Activated CD4-positive, alpha-beta T cell treated with anti-CD3 and anti-CD28 coated beads, Interleukin-2, amount 10 ng/mL, durations not matched to agents 24 days and 14 days (primary cell): ENCODE measurements at places on chromosomes 1 and 21. TPM values are rescaled to one million over a fixed set of nuclear protein-coding genes. Genes with fewer than 3 reads are reported as not detected.

DNA sequence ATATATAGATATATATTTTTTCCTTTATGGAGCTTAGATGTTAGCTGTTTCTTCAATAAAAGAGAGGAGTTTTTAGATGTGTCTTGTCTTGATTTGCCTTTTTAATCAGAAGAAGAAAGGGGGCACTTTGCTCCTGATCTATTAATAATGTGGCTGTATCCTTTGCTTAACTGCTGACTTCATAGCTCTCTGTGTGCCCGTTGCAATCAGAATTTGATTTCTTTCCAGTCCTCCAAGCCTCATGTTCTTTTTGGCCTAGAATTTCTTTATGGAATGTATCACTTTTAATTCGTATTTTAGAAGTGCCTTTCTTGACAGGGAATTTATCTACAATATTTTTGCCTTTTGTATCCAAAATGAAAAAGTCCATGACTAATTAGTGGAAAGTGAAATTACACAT lies 85.3 kb downstream of the C1orf21 start:
- H3K36me3 ChIP-seq = no peaks in the 10 kb centered on the region
- no peak overlapping the region for H3K27ac ChIP-seq
- peaks cover 5% of the 10 kb centered on the region for H3K27me3 ChIP-seq
- DNase-seq = no peak

GRCh38 chr1:106292130-106292529 lies 764.3 kb upstream of the PRMT6 start:
- no peak for DNase-seq
- no peaks in the 10 kb centered on the region for H3K36me3 ChIP-seq
- H3K4me1 ChIP-seq = no peaks in the 10 kb centered on the region
- H3K27ac ChIP-seq = no peak overlapping the region

DNA sequence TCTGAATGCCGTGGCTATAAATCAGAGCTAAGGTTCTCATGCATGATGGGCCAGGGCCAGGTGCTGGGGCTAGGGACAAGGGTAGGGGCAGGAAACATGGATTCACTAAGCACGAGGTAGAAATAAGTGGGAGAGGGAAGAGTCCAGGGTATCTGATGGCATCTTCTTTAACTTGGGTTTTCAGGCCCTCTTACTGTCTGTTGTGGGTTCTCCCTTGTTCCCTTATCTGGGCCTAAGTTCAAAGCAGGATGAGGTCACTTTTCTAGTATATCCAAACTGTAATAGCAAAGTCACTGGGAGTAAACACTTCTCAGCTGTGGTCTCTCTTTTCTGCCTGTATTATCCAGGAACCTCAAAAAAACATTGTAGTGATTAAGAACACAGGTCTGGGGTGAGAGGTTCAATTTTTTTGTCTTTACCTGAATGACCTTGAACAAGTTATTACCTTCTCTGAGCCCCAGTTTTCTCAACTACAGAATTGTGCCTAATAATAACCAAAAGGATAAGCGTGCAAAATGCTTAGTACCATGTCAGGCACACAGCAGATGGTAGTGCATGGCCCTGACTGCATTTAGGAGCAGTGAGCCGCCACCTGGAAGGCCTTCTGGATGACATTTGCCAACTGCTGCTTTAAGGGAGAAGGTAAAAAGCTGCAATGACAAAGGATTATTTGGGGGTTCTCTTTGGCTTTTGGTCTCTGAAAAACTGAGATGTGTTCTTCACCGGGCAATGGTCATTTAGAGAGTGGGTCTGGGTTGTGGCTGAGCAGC lies 53.6 kb upstream of the A3GALT2 start:
- H3K4me1 ChIP-seq = peaks cover 2% of the 10 kb centered on the region
- no peak for DNase-seq
- no peak overlapping the region for H3K27ac ChIP-seq

DNA sequence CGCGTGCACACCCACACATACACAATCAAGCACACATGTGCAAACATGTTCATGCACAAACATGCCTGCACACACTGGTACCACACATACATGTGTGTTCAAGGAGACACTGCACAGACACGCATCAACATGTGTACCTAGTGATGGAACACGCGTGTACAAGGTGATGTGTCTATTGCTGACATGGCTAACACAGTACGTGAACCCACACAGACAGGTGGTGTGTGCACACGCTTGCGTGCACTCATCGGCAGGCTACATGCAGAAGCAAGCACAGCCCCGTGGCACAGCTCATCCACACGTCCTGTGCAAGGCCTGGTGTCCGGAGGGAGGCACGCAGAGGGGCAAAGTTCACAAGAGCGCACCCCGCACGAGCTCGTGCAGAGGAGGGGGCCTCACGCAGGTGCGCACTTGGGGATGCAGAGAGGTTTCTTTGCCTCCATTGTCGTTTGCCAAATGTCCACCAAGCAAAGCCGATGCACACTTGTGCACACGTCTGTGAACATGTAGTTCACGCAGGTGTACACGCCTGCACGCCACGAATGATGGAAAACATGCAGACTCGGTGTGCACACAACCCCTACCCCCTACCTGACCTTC lies 969 bp downstream of the ACAP3 start:
- H3K4me3 ChIP-seq = peak overlapping the region; percentile 88
- H3K27me3 ChIP-seq = no peaks in the 10 kb centered on the region
- H3K4me1 ChIP-seq = peaks cover 18% of the 10 kb centered on the region

GRCh38 chr21:30104241-30104640 lies 62.4 kb downstream of the CLDN17 start:
- H3K27me3 ChIP-seq = no peaks in the 10 kb centered on the region
- H3K4me1 ChIP-seq = no peaks in the 10 kb centered on the region
- H3K27ac ChIP-seq = no peak overlapping the region
- no peak overlapping the region for H3K4me3 ChIP-seq
- no peaks in the 10 kb centered on the region for H3K36me3 ChIP-seq

- no peak for DNase-seq
- no peak overlapping the region for H3K4me3 ChIP-seq
- H3K4me1 ChIP-seq = peaks cover 3% of the 10 kb centered on the region
- H3K27ac ChIP-seq = no peak overlapping the region
- H3K36me3 ChIP-seq = no peaks in the 10 kb centered on the region
Measured at GRCh38 chr1:22552021-22552420, 11.3 kb upstream of the EPHA8 start.

- no peak for DNase-seq
- no peaks in the 10 kb centered on the region for H3K36me3 ChIP-seq
- no peaks in the 10 kb centered on the region for H3K4me1 ChIP-seq
Measured at GRCh38 chr21:26965907-26966581, 844 bp downstream of the ADAMTS5 start.

DNA sequence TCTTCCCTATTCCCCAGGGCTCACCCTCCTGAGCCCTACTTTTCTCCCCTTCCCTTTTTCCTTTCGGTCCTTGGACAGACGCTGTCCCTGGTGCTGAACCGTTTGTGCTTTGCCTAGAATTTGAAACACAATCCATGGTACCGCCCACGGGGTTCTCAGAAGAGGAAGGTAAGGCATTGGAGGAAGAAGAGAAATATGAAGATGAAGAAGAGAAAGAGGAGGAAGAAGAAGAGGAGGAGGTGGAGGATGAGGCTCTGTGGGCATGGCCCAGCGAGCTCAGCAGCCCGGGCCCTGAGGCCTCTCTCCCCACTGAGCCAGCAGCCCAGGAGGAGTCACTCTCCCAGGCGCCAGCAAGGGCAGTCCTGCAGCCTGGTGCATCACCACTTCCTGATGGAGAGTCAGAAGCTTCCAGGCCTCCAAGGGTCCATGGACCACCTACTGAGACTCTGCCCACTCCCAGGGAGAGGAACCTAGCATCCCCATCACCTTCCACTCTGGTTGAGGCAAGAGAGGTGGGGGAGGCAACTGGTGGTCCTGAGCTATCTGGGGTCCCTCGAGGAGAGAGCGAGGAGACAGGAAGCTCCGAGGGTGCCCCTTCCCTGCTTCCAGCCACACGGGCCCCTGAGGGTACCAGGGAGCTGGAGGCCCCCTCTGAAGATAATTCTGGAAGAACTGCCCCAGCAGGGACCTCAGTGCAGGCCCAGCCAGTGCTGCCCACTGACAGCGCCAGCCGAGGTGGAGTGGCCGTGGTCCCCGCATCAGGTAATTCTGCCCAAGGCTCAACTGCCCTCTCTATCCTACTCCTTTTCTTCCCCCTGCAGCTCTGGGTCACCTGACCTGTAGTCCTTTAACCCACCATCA lies 10.4 kb downstream of the BCAN start:
- no peaks in the 10 kb centered on the region for H3K36me3 ChIP-seq
- DNase-seq = peak; percentile 81
- H3K27me3 ChIP-seq = peaks cover 73% of the 10 kb centered on the region
- H3K4me3 ChIP-seq = no peak overlapping the region

GRCh38 chr1:167409183-167409582 lies 109.1 kb downstream of the CD247 start:
- H3K4me1 ChIP-seq = peaks cover 15% of the 10 kb centered on the region
- no peak overlapping the region for H3K27ac ChIP-seq
- peaks cover 35% of the 10 kb centered on the region for H3K36me3 ChIP-seq
- no peak overlapping the region for H3K4me3 ChIP-seq
- H3K27me3 ChIP-seq = no peaks in the 10 kb centered on the region

GRCh38 chr1:63127376-63127775 lies 195.0 kb upstream of the FOXD3 start:
- peaks cover 17% of the 10 kb centered on the region for H3K27me3 ChIP-seq
- H3K36me3 ChIP-seq = no peaks in the 10 kb centered on the region
- H3K27ac ChIP-seq = no peak overlapping the region
- H3K4me3 ChIP-seq = no peak overlapping the region
- no peak for DNase-seq

GRCh38 chr1:22112554-22112953 lies 30.3 kb downstream of the WNT4 start:
- peaks cover 39% of the 10 kb centered on the region for H3K36me3 ChIP-seq
- H3K27me3 ChIP-seq = no peaks in the 10 kb centered on the region
- H3K4me1 ChIP-seq = peaks cover 9% of the 10 kb centered on the region
- peak overlapping the region; percentile 56 for H3K27ac ChIP-seq
- H3K4me3 ChIP-seq = no peak overlapping the region

GRCh38 chr1:69707103-69707502 lies 139.4 kb downstream of the LRRC7 start:
- no peaks in the 10 kb centered on the region for H3K4me1 ChIP-seq
- no peak overlapping the region for H3K4me3 ChIP-seq
- no peaks in the 10 kb centered on the region for H3K27me3 ChIP-seq
- no peaks in the 10 kb centered on the region for H3K36me3 ChIP-seq
- DNase-seq = no peak

- no peak overlapping the region for H3K27ac ChIP-seq
- peaks cover 15% of the 10 kb centered on the region for H3K4me1 ChIP-seq
- H3K27me3 ChIP-seq = no peaks in the 10 kb centered on the region
- H3K36me3 ChIP-seq = peaks cover 55% of the 10 kb centered on the region
- H3K4me3 ChIP-seq = no peak overlapping the region
Measured at GRCh38 chr1:176165573-176165972, 41.5 kb downstream of the COP1 start.

DNA sequence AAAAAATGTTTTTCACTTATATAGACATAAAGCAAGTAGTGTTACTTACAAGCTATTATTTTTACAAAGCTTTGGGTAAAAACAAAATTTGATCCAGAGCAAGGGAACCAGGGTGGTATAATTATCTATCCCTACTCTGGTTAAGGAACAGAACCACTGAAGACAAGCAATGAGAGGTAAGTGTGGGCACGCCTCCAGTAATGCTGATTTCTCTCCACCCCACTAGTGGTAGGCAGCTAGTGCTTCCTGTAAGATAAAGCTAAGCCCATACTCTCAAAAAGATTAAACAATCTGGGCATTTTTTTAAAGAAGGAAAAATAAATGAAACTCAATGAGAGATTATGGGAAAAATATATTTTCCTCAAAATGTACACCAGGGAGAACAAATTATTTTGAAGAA lies 22.1 kb downstream of the TFB2M start:
- H3K27me3 ChIP-seq = no peaks in the 10 kb centered on the region
- DNase-seq = no peak
- no peaks in the 10 kb centered on the region for H3K4me1 ChIP-seq

DNA sequence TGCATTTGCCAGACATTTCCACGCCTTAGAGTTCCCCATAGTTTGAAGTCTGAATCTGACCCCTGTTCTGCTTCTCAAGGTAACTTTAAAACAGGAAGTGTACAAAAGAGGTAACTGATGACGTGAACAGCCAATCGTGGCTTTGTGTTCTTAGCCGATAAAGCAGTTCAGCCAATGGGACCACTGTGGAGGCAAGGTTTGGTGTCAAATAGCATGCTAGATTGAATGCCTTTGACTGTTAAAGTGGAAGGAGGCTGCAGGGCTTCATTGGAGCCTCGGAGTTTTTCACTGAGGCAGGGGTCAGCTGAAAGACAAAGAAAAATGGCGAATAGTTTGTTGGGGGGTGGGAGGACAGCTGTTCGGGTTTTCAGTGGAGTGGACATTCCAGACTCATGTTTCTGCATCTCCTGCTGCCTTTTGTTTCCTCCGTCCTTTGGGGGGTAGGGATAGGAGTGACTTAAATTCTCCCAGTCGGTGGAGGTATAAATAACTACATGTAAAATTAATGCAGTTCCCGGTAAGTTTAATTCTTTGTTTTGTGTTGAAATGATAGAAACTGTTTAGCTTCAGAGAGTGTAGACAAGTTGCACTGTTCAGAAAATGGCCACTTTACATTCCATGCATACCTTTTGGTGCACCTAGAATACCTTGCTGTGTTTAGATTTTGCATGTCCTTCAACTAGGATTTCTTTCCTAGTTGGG lies 17.7 kb downstream of the NFYC start:
- peak; percentile 93 for DNase-seq
- peaks cover 50% of the 10 kb centered on the region for H3K4me1 ChIP-seq
- H3K36me3 ChIP-seq = peaks cover 16% of the 10 kb centered on the region
- no peaks in the 10 kb centered on the region for H3K27me3 ChIP-seq
- peak overlapping the region; percentile 90 for H3K27ac ChIP-seq
- H3K4me3 ChIP-seq = peak overlapping the region; percentile 88

GRCh38 chr1:21815724-21816321 lies 3.8 kb downstream of the LDLRAD2 start:
- DNase-seq = no peak
- no peaks in the 10 kb centered on the region for H3K36me3 ChIP-seq
- H3K27me3 ChIP-seq = peaks cover 15% of the 10 kb centered on the region
- peaks cover 6% of the 10 kb centered on the region for H3K4me1 ChIP-seq
- H3K4me3 ChIP-seq = no peak overlapping the region
- H3K27ac ChIP-seq = no peak overlapping the region

DNA sequence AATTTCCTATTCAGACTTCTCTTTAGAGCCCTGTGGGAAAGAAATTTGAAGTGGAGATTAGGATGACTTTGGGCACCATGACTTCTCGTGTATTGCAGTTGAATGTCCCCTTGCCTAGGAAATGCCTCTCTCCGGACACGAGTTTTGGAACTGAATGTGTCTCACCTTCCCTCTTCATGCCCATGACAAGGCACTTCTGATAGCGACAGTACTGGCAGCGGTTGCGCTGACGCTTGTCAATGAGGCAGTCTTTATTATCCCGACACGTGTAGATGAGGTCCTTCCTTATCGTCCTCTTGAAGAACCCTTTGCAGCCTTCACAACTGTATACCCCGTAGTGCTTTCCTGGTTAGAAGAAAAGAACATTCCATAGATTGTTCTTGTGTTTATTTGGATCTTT lies 28.1 kb downstream of the RXRG start:
- no peak overlapping the region for H3K4me3 ChIP-seq
- H3K4me1 ChIP-seq = no peaks in the 10 kb centered on the region
- peaks cover 55% of the 10 kb centered on the region for H3K27me3 ChIP-seq
- H3K36me3 ChIP-seq = no peaks in the 10 kb centered on the region
- H3K27ac ChIP-seq = no peak overlapping the region
- no peak for DNase-seq

The CDK11A gene
- 68.3 and 70.4 TPM in 2 replicates for total RNA-seq

The SLC2A5 gene
- not detected in 2 replicates for total RNA-seq

The ATP1A4 gene
- total RNA-seq = not detected in 2 replicates

The VSIG8 gene
- total RNA-seq = not detected in 2 replicates

The HSD11B1 gene
- 15.1 TPM in 2 replicates for total RNA-seq

The COPA gene
- 116 and 125 TPM in 2 replicates for total RNA-seq

The AUNIP gene
- 12.0 and 13.9 TPM in 2 replicates for total RNA-seq

The FCRL2 gene
- not detected in 2 replicates for total RNA-seq

The CTSE gene
- total RNA-seq = not detected in 2 replicates

The CFHR5 gene
- total RNA-seq = not detected in 2 replicates

The AMY2A gene
- total RNA-seq = 0.40 TPM in 1 of 2 replicates, not detected in the other
